Activated CD4-positive, alpha-beta memory T cell treated with anti-CD3 and anti-CD28 coated beads for 36 hours (primary cell): ENCODE measurements at places on chromosomes 12 and 14.

GRCh38 chr14:73227812-73228781 lies 9.2 kb upstream of the PAPLN start:
- DNase-seq, result no peak

DNA sequence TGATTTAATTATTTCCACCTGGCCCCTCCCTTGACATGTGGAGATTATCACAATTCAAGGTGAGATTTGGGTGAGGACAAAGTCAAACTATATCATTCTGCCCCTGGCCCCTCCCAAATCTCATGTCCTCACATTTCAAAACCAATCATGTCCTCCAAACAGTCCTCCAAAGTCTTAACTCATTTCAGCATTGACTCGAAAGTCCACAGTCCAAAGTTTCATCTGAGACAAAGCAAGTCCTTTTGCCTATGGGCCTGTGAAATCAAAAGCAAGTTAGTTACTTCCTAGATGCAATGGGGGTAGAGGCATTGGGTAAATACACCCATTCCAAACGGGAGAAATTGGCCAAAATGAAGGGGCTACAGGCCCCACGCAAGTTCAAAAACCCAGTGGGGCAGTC lies 31.1 kb upstream of the SPATA7 start:
- no peak for DNase-seq

DNA sequence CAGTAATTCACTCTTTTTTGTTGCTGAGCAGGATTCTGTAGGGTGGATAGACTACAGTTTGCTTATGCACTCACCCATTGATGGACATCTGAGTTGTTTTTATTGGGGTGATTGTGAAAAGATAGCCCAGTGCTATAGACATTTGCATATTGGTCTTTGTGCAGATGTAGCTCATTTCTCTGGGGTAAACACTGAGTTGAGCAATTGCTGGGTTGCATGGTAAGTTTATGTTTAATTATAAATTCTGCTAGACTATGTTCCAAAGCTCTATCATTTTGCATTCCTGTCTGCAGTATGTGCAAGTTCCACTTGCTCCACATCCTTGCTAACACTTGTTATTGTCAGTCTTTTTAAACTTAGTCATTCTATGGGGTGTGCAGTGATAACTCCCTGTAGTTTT lies 65.4 kb upstream of the RFLNA start:
- no peak for DNase-seq

- no peak for DNase-seq
Observed at GRCh38 chr12:49340971-49341776, 4.2 kb upstream of the C1QL4 start.

GRCh38 chr12:120214626-120215356 lies 13.9 kb upstream of the RPLP0 start:
- no peak for DNase-seq

DNA sequence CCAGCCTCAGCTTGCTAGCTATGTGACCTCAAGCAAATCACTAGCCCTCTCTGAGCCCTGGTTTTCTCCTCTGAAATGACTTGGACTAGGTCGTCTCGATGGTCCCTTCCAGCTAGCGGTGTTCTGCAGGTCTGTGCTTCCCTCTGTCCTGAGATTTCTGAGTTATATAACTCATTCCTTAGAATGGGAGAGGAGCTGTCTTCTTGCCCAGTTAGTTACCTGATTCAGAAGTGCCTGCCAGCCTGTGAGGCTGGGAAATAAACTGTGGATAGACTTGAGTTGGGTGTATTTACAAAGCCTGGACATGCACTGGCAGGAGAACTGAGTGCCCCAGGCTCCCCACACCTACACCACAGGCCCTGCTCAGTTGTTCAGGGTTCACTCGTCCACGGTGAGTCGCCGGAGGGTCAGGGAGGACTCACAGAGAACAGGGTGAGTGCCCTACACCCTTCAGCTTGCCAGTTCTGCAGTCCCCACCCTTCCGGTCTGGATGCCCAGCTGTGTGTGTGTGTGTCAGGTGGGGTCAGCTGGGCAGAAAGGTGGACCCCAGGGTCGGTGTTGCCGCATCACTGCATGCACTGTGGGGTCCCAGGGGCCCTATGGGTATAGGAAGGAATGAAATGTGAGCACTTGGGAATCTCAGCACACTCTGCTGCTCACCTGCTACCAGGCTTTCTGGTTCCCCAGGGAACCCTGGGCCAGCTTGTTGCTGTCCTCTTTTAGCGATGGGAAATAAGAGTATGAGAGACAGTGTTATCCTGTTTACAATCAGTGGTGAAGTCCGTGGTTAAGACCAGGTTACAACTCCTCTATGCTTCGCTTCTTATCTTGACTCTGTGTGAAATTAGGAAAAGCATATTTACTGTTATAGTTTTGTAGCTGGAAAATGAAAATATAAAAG lies 348.2 kb downstream of the DPF3 start:
- DNase-seq, result no peak

- DNase-seq, result no peak
Observed at GRCh38 chr12:116804051-116804450, 65.9 kb downstream of the RNFT2 start.

GRCh38 chr12:52517888-52518287 lies 2.3 kb downstream of the KRT5 start:
- DNase-seq, result no peak

DNA sequence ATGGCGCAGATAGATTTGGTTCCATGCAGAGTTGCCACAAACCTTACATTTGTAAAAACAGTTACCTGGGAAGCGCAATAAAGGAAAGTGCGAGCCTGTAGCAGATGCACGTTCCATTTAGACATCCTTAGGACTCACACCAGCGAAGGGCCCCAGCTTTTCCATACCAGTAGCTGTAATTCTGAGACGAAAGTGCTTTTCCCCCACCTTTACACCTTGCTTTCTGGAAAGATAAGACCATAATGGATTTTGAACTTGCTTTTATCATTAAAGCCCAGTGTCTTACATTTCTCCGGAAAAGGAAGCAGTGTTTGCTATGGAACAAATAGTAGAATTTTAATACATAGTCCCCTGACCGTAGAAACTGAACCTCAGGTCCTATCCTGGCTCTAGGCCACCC lies 616 bp upstream of the CCDC77 start:
- no peak for DNase-seq

GRCh38 chr12:47868041-47868440 lies 36.8 kb downstream of the VDR start:
- no peak for DNase-seq

DNA sequence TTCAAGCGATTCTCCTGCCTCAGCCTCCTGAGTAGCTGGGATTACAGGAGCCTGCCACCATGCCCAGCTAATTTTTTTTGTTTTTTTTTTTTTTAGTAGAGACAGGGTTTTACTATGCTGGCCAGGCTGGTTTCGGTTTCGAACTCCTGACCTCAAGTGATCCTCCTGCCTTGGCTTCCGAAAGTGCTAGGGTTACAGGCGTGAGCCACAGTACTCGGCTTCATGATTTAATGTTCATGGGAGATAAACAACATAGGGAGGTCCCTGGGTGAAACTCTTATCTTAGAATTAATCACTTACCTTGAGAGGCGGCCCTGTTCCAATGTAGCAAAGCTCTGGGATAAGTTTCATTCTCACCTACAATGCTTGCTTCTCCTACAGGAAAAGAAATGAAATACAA lies 48.3 kb downstream of the SEL1L start:
- peak; percentile 16 for DNase-seq

DNA sequence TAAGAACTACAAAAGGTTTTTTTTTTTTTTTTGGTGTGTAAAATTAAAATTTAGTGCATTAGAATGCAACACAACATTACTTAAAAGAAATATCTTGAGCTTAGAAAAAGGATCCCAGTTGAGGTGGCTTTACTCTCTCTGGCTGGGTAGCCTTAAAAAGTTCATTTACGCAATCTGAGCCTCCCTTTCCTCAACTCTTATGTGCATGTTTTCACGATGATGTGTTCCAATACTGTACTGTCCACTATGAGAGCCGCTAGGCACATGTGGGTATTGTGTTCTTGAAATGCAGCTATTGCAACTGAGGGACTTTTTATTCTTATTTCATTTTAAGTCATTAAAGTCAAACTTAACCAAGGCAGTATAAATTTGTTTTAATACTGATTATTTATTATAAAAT lies 460.9 kb upstream of the SYT1 start:
- no peak for DNase-seq

DNA sequence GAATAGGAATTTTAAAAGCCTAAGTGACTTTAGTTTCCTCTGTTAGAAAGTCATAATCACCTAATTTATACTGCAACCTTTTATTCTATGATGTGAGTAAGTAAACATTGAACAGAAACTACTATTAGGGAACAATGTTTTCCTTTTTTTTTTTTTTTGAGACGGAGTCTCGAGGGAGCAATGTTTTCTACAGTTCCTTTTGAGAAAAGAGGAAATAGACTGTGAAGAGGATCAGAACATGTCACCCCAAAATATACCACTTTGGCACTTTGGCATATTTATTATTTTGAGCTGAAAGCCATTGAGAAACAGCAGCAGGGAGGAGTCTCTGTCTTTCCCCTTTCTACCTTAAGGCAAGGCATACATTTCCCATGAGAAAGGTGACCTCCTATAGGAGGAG lies 162.7 kb upstream of the CNOT2 start:
- DNase-seq, result no peak

DNA sequence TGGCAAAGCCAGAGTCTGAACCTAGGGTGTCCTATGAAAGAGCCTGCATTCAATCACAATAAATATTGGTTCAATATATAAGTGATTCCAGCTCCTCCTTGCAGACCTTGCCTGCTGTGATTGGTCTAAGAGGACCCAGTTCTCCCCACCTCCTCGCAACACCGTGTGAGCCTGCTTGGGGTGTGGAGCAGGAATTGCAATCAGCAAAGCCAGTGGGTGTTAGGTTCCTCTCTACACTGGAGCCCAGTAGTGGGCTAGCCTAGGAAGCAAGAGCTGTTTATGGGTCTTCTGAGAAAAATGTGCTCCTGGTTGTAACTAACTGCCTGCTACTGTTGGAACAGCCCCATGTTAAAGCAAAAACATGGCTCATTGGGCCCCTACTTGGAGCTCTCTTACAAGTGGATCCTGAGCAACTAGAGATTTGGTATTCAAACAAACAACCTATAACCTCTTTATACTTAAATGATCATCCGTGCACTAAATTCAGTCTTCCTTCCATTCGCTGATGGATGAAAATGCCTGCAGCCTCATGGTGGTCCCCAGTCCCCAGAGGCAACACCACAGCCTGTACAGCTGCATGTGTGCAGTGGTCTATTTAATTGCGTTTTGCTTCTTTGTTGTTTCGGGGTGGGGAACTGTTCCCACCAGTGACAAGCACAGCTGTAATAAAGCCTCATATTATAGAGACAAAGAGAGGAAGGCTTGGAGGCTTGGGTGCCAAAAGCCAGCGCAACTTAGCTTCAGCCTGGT lies 3.7 kb upstream of the SELPLG start:
- no peak for DNase-seq

GRCh38 chr14:66378712-66379505 lies 107.3 kb upstream of the CCDC196 start:
- no peak for DNase-seq

- peak; percentile 15 for DNase-seq
Observed at GRCh38 chr12:115341442-115341841, 657.5 kb upstream of the TBX3 start.

DNA sequence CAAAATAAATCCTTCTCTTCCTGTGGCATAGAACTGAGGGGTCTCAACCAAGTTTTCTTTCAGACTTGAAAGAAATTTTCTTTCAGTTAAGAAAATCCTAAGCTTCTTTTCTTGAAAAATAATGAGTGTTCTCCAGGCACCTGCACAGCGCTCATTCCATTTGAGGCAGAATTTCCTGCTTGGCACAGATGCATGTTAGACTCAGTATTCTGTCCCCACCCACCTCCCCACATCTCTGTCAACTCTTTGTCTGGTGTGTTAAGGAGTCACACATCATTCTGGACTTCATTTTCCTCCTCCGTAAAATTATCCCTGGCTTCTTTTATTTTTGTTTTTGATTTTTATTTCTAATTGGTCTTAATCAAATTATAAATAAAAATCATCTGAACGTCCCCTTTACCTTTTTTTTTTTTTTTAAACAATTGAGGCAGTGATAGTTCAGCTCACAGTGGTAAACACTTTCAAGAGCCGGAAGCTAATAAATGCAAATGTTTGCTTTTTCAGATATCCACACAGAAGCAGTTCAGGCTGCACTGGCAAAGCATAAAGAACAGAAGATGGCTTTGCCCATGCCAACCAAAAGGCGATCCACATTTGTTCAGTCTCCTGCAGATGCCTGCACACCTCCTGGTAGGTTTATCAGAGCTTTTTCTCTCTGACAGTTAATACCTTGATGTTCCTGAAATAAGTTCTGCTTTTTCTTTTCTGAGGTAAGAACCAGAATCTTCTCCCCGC lies 104.0 kb upstream of the ATF1 start:
- DNase-seq, result no peak

GRCh38 chr12:82648259-82648909 lies 38.3 kb upstream of the TMTC2 start:
- no peak for DNase-seq

DNA sequence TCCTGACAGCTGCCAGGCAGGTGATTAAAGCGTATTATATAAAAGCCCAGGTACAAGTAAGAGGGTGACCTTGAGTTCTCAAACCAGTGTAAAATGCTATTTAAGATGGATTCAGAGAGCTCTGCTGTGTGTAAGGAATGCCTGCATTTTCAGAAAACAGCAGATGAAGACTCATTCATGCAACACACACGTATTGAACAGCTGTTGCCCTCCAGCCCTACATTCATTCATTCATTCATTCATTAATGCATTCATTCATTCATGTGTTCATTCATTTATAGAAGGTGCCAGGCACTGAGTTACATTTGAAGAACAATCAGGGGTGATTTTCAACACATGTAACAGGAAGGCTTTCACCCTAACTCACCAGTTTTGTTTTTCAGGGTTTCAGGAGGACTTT lies 27.4 kb upstream of the ELK3 start:
- no peak for DNase-seq

DNA sequence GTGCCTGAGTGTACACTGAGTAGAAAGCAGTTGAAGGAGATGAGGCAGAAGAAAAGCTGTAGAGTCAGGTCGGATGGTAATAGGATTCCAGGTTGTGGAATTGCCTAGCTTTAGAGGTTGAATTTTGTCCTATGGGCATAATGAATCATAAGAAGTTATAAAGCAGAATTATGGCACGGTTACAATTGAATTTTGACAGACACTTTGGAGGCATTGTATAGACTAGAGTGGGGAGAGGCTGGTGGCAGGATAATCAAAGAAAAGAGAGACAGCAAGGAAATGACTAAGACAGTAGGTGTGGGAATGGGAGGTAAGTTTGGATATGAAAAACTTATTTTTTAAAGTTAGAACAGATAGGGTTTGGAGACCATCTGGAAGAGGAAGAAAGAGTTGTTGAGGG lies 102.6 kb downstream of the NTN4 start:
- no peak for DNase-seq

DNA sequence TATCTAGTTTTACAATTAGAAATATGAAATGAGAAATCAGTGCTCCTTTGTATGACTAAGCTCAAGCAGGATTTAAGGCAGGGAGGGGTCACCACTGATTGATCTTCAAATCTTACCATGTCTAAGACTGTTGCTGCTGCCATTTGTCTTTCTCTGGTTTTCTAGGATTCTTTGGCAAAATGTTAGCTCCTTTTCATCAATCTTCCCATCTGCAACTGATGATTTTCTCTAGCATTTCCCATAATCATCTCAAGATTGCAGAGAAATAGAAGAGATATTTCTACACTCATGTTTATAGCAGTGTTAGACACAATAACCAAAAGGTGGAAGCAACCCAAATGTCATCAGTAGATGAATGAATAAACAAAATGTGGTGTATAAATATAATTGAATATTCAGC lies 175.0 kb downstream of the RAD51B start:
- DNase-seq, result no peak

- no peak for DNase-seq
Observed at GRCh38 chr14:105030194-105030593, 9.3 kb upstream of the CDCA4 start.

GRCh38 chr12:81377771-81378170 lies 299.9 kb downstream of the ACSS3 start:
- DNase-seq, result no peak
